Neural cell (in vitro differentiated cells): ENCODE measurements at places on chromosomes 4 and X. TPM values are rescaled to one million over a fixed set of nuclear protein-coding genes. Genes with fewer than 3 reads are reported as not detected.

The CT45A10 gene
- polyA plus RNA-seq, result not detected in 2 replicates

The ALG13 gene
- polyA plus RNA-seq, result 57.9 and 72.8 TPM in 2 replicates

The PPARGC1A gene
- 7.0 and 7.2 TPM in 2 replicates for polyA plus RNA-seq

The CLGN gene
- 15.3 and 20.8 TPM in 2 replicates for polyA plus RNA-seq

The CT45A2 gene
- not detected in 2 replicates for polyA plus RNA-seq

The ASB9 gene
- polyA plus RNA-seq, result not detected in 2 replicates

The AGA gene
- 3.1 and 4.9 TPM in 2 replicates for polyA plus RNA-seq

The NUDT11 gene
- 100 and 118 TPM in 2 replicates for polyA plus RNA-seq

The ARSJ gene
- 0.10 TPM in 1 of 2 replicates, not detected in the other for polyA plus RNA-seq

The GIMD1 gene
- not detected in 2 replicates for polyA plus RNA-seq

The TCEANC gene
- polyA plus RNA-seq, result 5.0 and 5.3 TPM in 2 replicates

The IGSF1 gene
- polyA plus RNA-seq, result 2.6 and 3.0 TPM in 2 replicates

The PNMA3 gene
- 3.2 and 3.7 TPM in 2 replicates for polyA plus RNA-seq
